ENCODE measurements at places on chromosomes 5 and 9.

- no peak for DNase-seq
Measured at GRCh38 chr5:2579126-2579525, 172.4 kb downstream of the IRX2 start.

DNA sequence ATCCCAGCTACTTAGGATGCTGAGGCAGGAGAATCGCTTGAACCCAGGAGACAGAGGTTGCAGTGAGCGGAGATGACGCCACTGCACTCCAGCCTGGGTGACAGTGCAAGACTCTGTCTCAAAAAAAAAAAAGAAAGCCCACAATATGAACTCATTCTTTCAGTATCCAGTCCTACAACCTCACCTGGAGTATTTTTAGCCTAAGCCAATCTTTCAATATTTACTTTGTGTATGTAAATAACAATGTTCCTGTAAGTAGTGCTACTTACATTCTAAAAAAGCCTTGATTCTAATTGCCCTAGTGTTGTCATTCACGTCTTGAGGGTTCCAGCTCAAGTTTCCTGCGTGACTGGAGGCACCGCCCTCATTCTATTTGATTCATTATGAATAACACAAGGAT is 62.0 kb downstream of the BHMT start:
- no peak for DNase-seq

DNA sequence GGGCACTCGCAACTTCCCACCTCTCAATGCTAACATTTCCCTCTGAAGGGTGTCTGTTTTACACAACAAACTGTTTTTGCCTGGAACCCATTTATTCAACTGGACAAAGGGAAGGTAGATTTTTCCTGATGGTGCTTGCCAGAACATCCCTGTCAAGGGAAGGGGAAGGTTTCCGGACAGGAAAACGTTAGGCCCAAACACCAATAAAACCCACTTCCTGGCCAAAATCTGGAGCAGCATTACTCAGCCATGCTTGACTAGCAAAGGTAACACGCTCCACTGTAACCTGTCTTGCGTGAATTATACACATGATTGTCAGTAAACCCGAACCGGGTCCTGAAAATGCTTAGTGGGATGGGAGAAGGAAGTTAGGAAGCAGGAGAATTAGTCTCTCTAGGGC is 90.2 kb downstream of the SAXO1 start:
- DNase-seq, result no peak

- no peak for DNase-seq
Measured at GRCh38 chr5:113337515-113338415, 97.0 kb downstream of the TSSK1B start.

DNA sequence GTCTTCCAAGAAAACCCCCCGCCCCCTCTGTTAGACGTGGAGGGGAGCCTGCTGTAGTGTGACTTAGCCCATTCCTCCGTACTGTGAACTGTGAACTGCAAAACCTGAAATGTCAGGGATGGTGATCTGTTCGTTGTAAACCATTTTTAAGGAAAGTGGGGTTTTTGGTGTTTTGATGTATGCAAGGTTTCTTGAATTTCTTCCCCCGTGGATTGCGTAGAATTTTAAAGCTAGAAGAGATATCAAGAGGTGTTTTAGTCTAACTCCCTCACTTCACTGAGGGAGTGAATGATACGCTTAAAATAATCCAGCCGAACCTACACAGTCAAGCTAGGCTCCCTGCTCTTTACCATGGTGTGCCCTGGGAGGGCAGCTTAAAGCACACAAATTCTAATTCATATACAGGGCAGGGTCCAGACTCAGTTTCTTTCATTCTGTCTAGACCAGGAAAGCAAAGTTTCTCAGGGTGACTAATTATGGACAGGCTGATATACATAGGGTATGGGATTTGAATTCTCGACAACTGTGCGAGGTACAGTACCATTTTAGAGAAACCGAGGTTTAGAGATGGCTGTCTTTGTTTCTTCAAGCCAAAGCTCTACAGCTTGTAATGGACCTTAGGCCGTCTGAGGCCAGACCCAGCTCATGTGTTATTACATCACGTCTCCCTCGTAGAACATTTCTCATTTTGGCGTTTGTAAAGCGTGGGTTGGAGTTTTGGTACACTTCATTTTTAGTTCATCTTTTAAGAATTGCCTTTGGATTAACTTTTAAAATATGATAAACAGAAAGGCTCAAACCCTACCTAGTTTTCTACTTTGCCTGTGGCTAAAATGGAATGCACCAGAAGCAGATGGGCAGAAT is 2.7 kb downstream of the PTGER4 start:
- DNase-seq, result no peak

DNA sequence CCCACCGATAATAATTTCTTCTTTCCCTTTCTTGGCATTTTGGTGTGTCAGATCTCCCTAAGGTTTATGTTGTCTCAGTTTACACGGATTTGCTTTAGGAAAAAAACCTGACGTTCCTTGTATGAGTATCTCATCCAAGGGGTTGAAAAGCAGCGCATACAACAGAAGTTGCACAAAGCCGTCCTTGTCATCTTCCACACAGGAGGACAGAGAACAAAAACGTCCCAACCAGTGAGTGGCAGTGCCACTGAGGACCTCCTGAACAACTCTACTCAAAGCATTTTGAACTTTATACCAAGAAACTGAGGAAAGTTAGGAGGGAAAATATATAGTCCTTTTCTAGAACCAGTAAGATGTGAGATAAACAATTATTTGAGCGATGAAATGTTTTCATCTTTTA is 547.0 kb downstream of the PDE4D start:
- no peak for DNase-seq

DNA sequence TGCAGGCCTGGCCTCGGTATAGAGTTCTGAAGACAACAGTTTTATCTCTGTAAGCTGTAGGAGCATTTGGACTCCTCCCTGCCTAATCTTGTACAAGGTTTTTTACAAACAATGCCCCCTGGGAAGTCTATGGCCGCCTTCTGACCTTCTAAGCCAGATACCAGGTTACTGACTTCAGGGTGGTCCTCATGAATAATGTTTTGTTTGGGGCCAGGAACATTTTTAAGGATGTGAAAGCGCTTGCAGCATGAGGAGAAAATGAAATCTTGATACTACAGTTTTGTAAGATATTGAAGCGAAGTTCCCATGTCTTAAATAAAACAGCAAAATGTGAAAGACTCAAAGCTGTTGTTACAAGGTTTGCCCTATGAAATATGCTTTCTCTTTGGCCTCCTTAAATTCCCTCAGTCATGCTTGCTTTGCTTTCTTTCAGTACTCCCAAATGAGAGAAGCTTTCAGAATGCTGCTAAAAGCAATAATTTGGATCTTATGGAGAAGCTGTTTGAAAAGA is 5.2 kb downstream of the ANKDD1B start:
- DNase-seq, result peak; percentile 41

GRCh38 chr5:14181299-14181968 is 38.3 kb downstream of the TRIO start:
- no peak for DNase-seq

DNA sequence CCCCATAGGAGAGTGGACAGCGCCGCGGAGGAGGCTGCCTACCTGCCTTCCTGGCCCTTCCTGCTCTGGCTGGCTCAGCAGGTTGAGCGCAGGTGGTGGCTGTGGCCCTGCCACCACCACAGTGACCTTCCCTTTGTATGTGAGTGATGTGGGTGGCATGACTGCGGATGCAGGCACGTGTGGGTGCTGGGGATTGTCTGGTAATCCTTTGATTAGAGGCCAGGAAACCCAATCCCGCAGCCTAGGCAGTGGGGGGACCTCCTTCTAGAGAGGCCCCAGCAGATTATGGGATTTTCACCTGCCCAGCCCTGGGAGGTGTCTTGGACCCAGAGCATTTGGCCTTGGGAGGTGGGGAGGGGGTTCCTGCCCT is 16.5 kb downstream of the RXRA start:
- no peak for DNase-seq

GRCh38 chr5:54523534-54523933 is 6.0 kb downstream of the SNX18 start:
- no peak for DNase-seq

GRCh38 chr5:114988096-114988495 is 181.6 kb downstream of the TRIM36 start:
- no peak for DNase-seq

GRCh38 chr5:54825005-54825404 is 160.4 kb downstream of the ESM1 start:
- no peak for DNase-seq

- no peak for DNase-seq
Measured at GRCh38 chr5:77499973-77500372, 7.9 kb upstream of the WDR41 start.

DNA sequence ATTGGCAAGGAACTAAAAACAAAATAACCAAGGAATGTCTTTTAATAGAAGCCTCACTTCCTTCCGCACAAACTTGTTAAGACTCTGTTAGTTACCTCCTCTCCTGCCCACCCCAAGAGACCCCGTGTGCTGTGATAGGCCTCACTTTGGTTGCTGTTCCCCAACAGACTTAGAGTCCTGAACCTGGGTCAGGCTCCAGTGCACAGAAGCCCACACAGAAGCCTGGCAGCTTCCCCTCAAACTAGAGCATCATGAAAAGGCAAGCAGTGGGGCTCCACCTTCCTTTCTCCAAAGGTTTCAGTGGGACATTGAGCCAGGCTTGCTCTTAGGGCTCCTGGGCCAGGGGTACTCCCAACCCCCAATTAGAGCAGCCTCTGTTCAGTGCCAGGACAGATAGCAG is 230.5 kb downstream of the ESM1 start:
- DNase-seq, result no peak

DNA sequence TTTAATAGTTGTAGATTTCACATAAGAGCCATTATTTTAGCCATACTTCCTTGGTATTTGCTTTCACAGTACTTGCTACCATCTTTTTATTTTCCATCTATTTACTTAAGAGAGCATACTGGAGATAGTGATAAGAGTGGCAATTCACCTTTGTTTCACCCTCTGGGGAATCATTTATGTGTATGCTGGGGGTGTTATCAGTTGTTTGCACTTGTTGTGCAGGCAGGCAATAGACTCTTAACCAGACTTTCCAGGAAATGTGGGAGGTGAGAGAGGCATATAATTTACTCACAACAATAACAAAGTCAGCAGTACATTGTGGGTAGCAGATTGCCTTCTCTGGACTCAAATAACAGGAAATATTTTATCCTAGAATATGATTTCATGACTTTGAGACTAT is 1018.3 kb downstream of the CDH12 start:
- no peak for DNase-seq

GRCh38 chr5:55600497-55601203 is 65.9 kb upstream of the PLPP1 start:
- no peak for DNase-seq

DNA sequence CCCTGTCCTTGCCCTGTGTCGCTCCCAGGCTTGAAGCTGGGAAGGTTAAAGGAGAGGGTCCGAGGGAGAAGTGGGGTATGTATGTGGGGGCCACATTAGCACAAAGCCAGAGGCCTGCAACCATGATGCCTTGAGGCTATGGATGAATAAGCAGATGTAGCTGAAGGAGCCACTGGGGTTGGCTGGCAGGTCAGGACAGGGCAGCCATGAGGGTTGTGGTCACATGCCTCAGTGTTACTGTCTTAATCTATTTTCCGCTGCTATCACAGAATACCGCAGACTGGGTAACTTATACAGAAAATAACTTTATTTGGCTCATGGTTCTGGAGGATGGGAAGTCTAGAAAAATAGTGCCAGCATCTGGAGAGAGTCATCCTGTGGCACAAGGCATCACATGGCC is 9.2 kb upstream of the GRHPR start:
- DNase-seq, result peak; percentile 12

GRCh38 chr5:132629230-132629944 is 28.6 kb upstream of the IL13 start:
- no peak for DNase-seq

DNA sequence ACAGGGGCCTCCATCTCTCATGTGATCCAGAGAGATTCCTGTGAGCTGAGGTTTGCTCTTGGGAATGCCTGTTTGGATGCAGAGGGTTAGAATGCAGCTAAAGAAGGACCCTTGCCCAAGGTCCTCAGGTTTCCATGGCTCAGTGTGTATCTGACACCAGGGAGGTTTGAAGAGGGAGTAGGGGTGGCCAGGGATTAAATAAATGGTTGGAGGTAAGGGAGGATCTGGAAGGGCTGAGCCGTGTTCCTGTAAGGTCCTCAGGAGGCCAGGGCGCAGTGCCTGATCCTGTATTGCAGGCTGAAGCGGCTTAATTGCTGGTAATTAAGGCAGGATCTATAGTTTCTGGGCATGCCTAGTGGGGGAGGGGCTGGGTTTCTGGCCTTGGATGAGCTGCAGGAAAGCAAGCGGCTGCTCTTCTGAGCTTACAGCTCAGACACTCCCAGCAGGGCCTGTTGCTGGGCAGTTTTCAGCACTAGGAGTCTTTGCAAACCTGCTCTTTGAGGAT is 41.5 kb upstream of the MAP1B start:
- no peak for DNase-seq

GRCh38 chr5:111922344-111922743 is 165.3 kb upstream of the NREP start:
- DNase-seq, result no peak

DNA sequence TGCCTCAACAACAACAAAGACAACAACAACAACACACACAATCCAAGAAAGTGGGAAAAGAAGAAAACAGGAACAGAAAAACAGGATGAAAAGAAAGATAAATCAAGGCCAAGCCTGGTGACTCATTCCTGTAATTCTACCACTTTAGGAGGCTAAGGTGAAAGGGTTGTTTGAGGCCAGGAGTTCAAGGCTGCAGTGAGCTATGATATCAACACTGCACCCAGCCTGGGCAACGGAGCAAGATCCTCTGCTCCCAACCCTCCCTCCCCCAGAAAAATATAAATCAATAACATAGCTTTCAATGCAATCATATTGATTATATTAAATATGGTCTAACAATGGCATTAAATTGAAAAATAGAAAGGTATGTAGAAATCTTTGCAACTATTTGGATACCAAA is 32.1 kb downstream of the CENPK start:
- DNase-seq, result no peak

- no peak for DNase-seq
Measured at GRCh38 chr5:109313127-109313526, 96.6 kb downstream of the PJA2 start.

DNA sequence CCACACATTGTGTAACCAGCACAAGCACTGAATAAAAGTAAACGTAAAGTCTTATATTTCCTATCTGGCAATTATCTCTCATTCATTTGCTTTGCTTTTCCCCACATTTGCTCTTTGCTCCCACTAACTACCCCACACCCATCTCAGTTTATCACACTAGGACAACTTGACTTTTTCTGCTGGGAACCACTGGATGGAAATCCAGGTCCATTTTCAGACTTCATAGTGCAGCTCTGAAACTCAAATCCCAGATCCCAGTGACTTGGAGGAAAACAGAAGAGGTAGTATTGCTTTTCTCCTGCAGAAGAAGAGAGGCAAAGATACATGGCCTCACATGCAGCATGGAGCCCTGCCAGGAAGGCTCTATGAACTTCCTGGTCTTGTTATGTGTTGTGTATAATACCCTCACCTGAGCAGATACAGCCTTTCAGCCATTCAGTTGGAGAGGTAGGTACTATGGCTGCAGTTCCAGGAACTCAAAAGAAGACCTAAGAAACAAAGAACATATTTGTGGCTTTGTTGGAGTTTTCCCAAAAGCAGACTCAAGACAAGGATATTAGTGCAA is 90.0 kb upstream of the NIPBL start:
- no peak for DNase-seq

Measured in hematopoietic multipotent progenitor cell treated with erythropoietin and hydrocortisone succinate and interleukin-3 and kit ligand, for 8 days (in vitro differentiated cells).